Esophagus squamous epithelium (tissue), 5 donors: ENCODE measurements at places on chromosomes 5 and 9.

DNA sequence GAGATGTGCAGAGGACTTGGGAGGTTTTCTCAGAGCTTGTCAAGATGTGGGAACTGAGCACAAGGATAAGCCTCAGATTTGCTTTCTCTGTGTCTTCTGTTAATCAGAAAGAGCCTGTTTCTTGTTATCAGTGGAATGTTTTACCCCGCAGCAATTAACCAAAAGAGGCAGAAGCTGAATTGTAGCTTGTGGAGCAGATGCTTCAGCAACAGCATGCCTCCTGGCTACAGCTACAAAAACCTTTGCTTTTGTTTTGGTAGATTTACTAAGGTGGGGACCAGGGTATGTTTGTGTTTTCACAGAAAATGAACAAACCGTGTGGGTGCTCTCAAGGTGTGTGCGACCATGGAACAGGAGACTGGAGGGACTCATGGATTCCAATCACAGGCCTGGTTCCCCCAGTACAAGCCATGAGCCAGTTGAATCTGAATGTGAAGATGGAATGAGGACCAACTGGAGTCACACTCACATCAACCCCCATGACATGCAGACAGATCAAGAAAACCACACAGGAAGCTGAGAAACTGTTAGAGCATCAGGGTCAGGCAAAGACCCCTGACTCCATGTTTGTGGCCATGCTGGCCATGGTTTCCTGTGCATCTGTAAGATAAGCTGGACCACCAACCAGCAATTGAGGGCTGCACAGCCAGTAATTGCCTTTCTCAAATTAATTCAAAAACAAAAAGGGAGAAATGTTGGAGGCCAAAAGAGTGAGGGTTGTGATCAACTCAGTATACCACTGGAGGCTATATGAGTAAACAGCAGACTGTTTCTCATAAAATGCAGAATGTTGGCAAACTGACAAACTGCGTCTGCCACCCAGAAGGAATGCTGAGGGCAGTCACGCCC lies 6.9 kb downstream of the UGT3A2 start:
- no peaks in the 10 kb centered on the region for H3K4me1 ChIP-seq
- no peaks in the 10 kb centered on the region for H3K27me3 ChIP-seq
- no peaks in the 10 kb centered on the region for H3K36me3 ChIP-seq
- H3K27ac ChIP-seq = no peak overlapping the region

DNA sequence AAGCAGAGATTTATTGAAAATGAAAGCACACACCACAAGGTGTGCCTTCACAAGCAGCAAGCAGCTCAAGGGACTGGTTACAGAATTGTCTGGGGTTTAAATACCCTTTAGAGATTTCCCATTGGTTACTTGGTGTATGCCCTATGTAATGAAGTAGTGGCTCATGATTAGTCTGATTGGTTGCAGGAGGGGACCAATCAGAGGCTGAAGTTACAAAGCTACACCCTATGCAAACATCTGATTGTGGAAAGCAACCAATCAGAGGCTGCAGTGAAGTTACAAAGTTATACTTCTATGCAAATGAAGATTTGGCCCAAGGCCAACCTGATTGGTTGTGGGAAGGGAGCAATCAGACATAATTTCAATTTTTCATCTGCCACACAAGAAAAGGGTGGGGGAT lies 119.9 kb downstream of the C9orf152 start:
- DNase-seq = no peak
- no peaks in the 10 kb centered on the region for H3K27me3 ChIP-seq
- H3K4me3 ChIP-seq = no peak overlapping the region
- H3K4me1 ChIP-seq = peaks cover 5% of the 10 kb centered on the region
- no peaks in the 10 kb centered on the region for H3K36me3 ChIP-seq

DNA sequence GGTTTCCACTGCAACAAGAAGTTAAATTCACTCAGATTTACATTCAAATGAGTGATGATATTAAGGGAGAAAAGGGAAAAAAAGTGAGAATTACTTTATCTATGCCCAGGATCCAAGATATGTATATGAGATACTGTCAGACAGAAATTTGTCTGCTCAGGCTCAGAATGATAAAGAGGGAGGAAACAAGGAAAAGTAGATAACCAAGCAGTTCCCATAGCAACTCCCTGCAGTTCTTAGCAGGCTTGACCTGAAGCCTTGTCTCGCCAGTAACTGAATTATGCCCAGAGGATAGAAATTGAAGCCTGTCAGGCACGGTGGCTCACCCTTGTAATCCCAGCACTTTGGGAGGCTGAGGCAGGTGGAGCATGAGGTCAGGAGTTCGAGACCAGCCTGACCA lies 304.4 kb downstream of the TLE1 start:
- no peaks in the 10 kb centered on the region for H3K36me3 ChIP-seq
- DNase-seq = no peak

DNA sequence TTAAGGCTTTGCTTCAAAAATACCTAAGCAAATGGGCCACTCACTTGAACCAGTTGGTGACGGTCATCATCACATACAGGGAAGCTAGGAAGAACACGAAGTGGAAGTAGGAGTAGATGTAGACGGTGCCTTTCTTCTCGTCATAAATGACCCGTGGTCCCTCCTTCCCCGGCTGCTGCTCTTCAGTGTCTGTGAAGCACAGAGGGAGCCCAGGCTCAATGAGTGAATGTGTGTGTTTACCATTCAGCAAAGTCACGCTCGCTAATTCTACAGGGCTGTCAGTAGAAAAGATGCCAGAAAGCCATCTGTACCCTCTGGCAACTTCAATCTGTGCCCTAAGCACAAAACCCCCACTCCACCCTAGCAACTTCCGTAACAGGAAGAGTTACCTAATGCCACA lies 109.8 kb downstream of the SERINC5 start:
- peaks cover 13% of the 10 kb centered on the region for H3K4me1 ChIP-seq
- DNase-seq = no peak
- no peak overlapping the region for H3K27ac ChIP-seq

DNA sequence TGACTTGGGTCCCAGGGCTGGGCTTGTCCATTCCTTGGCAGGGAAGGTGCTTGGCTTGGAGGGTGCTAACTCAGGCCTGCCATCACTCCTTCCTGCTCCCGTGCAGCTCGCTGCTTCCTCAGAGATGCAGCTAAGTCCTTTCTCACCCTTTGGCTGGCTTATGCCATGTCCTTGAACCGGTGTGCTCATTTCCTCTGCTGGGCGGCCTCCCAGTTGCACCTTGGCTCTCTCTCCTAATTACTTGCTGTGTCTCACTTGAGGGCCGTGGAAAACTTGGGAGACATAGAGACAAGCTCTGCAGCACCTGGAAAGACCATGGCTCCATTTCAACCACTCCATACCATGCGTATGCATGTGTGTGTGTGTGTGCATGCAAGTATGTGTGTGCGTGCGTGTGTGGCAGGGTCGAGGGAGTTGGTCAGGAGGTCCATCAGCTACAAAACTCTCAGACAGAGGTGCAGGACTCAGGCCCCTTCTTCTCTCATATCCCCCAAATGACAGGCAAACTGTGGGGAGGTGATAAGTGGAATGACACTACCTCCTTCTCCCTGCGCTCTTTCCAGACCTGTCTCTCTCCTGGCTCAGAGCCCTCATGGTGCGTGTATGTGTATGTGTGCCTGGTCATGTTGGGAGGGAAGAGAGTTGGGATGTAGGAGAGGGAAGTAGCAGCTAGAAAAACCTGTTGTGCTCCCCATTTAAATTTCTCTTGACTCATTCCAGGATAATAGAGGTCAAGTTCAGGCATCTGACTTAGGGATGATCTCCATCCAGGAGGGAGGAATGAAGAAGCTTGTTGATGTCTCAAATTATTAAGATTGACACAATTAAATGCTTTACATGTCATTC lies 17.6 kb upstream of the MTMR12 start:
- peak overlapping the region; percentile 86 for H3K27ac ChIP-seq
- H3K4me3 ChIP-seq = no peak overlapping the region
- no peaks in the 10 kb centered on the region for H3K27me3 ChIP-seq
- no peaks in the 10 kb centered on the region for H3K36me3 ChIP-seq

GRCh38 chr5:76816110-76816831 lies 2.6 kb upstream of the F2RL1 start:
- H3K36me3 ChIP-seq = no peaks in the 10 kb centered on the region
- DNase-seq = no peak
- no peaks in the 10 kb centered on the region for H3K27me3 ChIP-seq
- H3K27ac ChIP-seq = no peak overlapping the region
- H3K4me1 ChIP-seq = no peaks in the 10 kb centered on the region

- no peak overlapping the region for H3K27ac ChIP-seq
- no peak overlapping the region for H3K4me3 ChIP-seq
- no peaks in the 10 kb centered on the region for H3K4me1 ChIP-seq
- H3K27me3 ChIP-seq = no peaks in the 10 kb centered on the region
- no peaks in the 10 kb centered on the region for H3K36me3 ChIP-seq
- no peak for DNase-seq
Observed at GRCh38 chr9:78938821-78939220, 632.9 kb upstream of the TLE4 start.

- H3K36me3 ChIP-seq = no peaks in the 10 kb centered on the region
- H3K27me3 ChIP-seq = no peaks in the 10 kb centered on the region
- no peak overlapping the region for H3K4me3 ChIP-seq
- H3K4me1 ChIP-seq = no peaks in the 10 kb centered on the region
- DNase-seq = no peak
Observed at GRCh38 chr5:773517-774264, 10.8 kb downstream of the ZDHHC11B start.

DNA sequence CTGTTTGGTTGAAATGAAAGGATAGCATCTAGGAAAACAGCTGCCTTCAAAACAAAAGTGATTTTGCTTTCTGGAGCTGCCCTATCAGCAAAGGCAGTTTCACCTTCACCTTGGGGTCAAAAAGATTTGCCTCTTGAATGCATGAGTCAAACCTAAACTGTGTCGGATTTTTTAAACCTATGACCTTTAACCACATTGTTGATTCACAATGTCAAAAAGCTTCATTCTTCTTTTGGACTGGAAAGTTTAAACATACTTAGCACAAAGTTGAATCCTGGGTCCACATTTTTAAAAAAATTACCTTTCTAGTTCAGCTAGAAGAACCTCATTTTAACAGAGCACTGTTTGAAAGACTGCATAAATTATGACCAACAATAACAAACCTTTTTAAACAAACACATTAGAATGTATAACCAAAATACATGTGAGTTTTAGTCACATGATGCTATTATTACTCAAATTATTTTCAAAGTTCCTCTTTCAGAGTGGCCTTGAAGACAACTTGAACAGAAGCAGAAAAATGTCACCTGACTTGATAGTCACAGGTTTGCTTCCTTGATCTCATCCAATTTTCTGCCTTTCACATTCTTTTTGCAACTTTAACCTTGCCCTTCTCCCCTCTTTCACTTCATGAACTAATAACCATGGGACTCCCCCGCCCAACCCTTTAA lies 109.7 kb upstream of the LHFPL2 start:
- no peaks in the 10 kb centered on the region for H3K27me3 ChIP-seq
- no peaks in the 10 kb centered on the region for H3K36me3 ChIP-seq
- no peaks in the 10 kb centered on the region for H3K4me1 ChIP-seq
- no peak for DNase-seq

GRCh38 chr5:176654856-176655255 lies 7.6 kb downstream of the TSPAN17 start:
- H3K4me3 ChIP-seq = no peak overlapping the region
- no peaks in the 10 kb centered on the region for H3K27me3 ChIP-seq
- peaks cover 48% of the 10 kb centered on the region for H3K36me3 ChIP-seq
- H3K27ac ChIP-seq = no peak overlapping the region
- no peak for DNase-seq

- no peaks in the 10 kb centered on the region for H3K27me3 ChIP-seq
- H3K36me3 ChIP-seq = no peaks in the 10 kb centered on the region
- H3K27ac ChIP-seq = no peak overlapping the region
- H3K4me3 ChIP-seq = no peak overlapping the region
- no peaks in the 10 kb centered on the region for H3K4me1 ChIP-seq
Observed at GRCh38 chr5:74209571-74209970, 431.0 kb downstream of the ENC1 start.

- H3K4me1 ChIP-seq = no peaks in the 10 kb centered on the region
- no peaks in the 10 kb centered on the region for H3K27me3 ChIP-seq
- H3K27ac ChIP-seq = no peak overlapping the region
- DNase-seq = no peak
- no peak overlapping the region for H3K4me3 ChIP-seq
- no peaks in the 10 kb centered on the region for H3K36me3 ChIP-seq
Observed at GRCh38 chr5:14928661-14929060, 57.1 kb upstream of the ANKH start.

DNA sequence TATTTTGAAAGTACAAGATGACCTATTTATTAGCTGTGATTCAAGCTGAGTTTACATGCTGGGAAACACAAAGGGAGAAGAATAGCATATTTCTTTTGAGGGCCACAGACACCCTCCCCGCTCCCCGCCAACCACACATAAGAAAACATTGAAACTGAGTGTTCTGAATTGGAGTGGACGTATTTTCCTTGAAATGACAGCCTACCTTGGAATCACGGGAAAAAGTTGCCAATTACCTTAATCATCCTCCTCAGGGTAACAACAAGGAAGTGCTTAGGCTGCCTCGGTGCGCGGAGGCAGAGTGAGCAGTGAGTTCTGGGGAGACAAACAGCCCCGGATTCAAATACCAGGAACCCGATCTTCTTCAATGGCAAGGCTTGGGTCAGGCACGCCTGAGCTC lies 31.4 kb downstream of the CFAP77 start:
- no peak overlapping the region for H3K4me3 ChIP-seq
- H3K27me3 ChIP-seq = no peaks in the 10 kb centered on the region
- H3K4me1 ChIP-seq = no peaks in the 10 kb centered on the region
- DNase-seq = no peak
- H3K27ac ChIP-seq = no peak overlapping the region

DNA sequence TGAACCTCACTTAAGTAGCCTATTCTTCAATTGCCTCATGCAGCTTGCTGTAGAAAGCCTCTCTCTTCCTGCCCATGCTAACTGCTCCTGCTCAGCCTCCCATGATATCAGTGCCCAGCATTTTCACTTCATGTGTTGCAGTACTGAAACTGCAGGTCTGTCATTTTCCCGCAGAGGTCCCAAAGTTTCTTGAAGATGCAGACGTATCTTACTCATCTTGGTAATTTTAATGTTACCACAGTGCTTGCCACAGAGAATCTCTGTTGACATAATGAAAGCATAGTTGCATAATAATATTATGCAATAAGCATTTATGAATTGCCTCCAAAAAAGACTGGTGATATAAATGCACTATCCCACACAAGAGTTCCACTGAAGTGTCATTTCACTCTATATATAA lies 561.1 kb upstream of the DAP start:
- H3K27ac ChIP-seq = no peak overlapping the region
- no peaks in the 10 kb centered on the region for H3K36me3 ChIP-seq
- no peaks in the 10 kb centered on the region for H3K4me1 ChIP-seq
- H3K27me3 ChIP-seq = no peaks in the 10 kb centered on the region
- DNase-seq = no peak
- H3K4me3 ChIP-seq = no peak overlapping the region
